A172 (cell line): ENCODE measurements at places on chromosomes 12 and 14. TPM values are rescaled to one million over a fixed set of nuclear protein-coding genes. Genes with fewer than 3 reads are reported as not detected.
A peak's percentile ranks its signal among the peaks of the same experiment; 100 is the strongest.

Gene HEBP1
- total RNA-seq = 4.3 and 7.1 TPM in 2 replicates

Gene ANKS1B
- total RNA-seq = 0.24 and 0.55 TPM in 2 replicates

Gene SLC5A8
- total RNA-seq = not detected in 2 replicates

- DNase-seq = no peak
Observed at GRCh38 chr12:112936927-112937326, 1.3 kb upstream of the OAS3 start.

- peak; percentile 81 for DNase-seq
Observed at GRCh38 chr12:5258498-5258897, 173.4 kb upstream of the NTF3 start.
